ENCODE measurements at places on chromosomes 3 and 15.

DNA sequence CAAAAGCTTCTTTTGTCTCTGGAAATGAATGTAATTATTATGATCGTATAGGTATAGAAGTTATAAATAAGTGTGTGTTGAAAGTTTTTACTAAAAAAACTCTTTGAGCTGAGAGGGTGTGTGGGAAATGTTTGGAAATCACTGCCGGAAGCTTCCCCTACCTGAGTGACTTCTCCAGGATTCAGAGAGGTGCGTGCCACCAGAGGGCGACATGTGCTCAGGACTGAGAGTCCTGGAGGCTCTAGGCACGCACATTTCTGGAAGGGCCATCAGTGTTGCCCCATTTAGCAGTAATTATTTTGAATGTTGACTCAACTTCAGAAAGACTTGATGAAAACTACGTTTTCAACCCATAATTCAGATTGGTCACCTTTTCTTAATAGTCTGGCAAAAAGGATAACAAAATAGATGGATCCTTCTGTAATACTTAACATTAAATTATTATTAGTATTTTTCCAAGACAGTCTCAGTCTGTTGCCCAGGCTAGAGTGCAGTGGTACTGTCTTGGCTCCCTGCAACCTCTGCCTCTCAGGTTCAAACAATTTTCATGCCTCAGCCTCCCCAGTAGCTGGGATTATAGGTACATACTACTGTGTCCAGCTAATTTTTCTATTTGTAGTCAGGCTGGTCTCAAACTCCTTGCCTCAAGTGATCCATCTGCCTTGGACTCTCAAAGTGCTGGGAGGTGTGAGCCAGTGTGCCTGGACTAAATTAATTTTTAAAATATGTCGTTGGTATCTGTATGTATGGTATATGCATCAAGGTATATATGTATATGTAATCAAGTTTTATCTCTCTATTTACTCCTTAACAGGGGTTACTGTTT lies 34.5 kb downstream of the GPR171 start:
- peak; percentile 66 for DNase-seq

DNA sequence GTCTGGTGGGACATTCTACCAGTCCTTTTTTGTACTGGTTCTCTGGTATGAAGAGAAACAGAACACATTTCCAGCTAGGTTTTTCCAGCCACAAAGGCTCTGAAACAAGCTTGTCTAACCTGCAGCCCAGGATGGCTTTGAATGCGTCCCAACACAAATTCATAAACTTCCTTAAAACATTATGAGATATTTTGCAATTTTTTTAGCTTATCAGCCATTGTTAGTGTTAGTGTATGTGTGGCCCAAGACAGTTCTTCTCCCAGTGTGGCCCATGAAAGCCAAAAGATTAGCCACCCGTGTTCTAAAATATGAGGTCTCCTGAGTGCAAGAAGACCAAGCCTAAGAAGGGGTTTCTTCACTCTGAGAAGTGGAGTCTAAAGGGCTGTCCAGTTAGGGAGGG lies 18.4 kb upstream of the TIMP4 start:
- DNase-seq = no peak

DNA sequence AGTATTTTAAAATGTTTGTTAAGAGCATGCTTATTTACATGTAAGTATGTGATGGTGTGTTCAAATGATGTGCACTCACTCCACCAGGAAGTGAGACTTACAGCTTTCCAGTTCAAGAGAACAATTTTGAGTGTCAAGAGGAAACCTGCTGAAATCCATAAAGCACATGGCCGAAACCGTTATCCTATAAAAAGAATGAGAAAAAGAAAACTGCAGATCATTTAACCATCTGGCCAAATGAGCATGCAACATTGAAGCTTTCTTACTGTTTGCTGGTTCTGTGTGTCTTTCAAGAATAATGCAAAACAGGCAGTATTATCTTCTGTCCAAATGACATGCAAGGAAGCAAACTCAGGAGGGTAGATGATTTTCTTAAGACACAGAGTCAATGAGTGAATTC lies 26.3 kb downstream of the GABRR3 start:
- DNase-seq = no peak

DNA sequence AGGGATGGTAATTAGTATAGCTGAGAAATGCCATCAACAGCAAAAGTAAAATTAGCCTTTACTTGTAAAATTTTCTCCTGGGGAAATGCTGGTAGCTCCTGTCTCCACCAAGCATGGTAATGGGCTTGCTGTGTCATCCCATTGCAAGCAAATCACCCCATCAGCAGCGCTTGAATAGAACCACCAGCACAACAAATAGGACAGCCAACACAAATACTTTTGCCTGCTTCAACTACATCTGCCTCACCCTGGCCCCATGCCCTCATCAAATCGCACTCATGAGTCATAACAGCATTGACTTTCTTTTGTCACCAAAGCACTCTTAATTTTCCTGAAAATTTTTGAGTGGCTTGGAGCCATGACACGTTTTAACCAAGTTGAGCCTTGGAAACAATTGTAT lies 52.6 kb downstream of the ERC2 start:
- DNase-seq = no peak

- no peak for DNase-seq
Measured at GRCh38 chr3:169311381-169311780, 352.1 kb downstream of the MECOM start.

DNA sequence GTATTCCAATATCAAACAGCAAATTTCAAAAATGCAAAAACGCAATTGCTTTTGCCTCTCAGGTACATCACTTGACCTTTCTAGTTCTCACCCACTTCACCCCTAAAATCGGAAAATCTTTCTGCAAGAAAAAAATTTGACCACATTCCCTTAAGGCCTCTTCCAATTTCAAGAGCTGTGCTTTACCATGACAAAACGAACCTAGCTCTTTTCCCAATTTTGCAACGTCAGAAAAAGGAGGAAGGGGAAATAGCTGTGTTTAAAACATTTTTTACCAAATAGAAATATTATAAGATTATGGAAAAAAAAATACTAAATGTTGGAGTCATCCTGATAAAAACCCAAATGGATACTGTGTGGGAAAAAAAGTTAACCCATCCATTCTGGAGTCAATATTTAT lies 1.1 kb upstream of the NR2C2 start:
- DNase-seq = no peak

- no peak for DNase-seq
Measured at GRCh38 chr3:67713764-67714469, 59.5 kb upstream of the SUCLG2 start.

DNA sequence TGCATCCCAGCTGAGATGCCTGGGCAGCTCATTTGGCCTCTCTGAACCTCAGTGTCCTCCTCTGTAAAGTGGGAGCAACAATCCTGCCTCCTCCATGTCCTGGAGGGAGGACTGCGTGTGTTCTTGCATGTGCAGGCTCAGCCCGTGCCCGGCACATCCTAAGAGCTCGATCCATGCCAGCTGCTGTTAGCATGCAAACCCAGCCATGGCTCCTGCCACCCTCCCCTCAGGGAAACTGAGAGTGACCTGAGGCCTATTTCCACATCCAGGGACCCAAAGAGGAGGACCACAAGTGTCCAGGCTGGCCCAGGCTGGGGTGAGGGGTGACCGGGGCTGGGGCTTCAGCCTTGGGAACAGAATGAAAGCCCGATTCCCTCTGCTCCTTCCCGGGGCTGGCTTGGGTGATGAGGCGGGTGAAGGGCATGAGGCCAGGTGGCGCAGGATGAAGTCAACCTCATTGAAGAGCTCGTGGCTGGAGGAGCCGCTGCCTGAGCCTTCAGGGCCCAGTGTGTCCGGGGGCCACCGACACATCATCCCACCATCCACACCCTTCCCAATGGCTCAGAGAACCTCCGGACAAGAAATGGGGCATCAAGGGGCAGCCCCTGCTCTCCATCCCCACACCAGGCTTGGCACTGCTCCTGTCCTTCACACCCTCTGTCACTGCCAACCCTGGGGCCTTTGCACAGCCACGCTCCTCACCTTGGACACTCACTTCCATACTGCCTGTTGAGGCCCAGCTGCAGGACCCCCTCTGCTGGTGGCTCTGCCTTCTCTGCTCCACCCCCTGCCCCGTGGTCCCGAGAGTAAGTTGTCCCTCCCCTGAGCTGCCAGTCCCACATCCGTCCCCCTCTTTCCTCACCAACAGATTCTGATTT lies 42.5 kb downstream of the ADAMTS7 start:
- DNase-seq = no peak

DNA sequence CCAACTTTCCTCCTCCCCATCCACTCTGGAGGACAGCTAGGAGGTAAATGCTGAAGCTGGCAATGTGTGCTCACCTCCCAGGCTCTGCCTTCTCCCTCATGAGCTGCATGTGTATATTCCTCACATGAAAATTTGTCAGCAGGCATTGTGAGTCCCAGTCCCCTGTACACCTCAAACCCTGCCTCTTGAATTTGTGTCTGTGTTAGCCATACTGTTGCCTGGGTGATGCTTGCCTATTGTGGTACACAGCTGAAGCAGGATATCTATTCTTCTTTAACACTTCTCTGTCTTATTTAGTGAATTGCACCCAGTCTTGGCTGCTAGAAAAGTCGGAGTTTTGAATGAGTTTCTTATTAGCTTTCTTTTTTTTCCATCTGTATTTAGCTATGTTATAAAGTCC lies 586.0 kb upstream of the TGFBR2 start:
- no peak for DNase-seq

DNA sequence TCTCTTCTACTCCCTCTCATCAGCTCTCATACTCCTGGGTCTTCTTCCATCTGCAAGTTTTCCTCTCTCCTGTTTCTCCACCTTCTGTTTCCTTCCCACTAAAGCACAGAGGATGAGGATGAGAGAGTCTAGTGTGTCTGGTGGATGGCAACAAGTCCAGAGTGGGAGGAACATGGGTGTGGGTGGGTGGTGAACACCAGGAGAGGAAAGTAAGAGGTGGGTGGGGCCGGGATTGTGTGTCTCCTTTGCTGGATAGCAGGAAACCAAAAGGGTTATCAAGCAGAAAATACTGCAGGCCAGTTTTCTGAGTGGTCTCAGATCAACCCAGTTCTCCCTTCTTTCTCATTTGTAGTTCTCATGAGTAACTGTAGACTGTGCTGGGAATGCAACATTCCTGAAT lies 52.9 kb upstream of the EPHB1 start:
- no peak for DNase-seq

GRCh38 chr15:53397041-53397616 lies 362.3 kb downstream of the WDR72 start:
- DNase-seq = no peak

GRCh38 chr3:16130066-16130465 lies 44.4 kb upstream of the GALNT15 start:
- peak; percentile 92 for DNase-seq

- DNase-seq = no peak
Measured at GRCh38 chr3:129722527-129722926, 116.1 kb upstream of the PLXND1 start.

- no peak for DNase-seq
Measured at GRCh38 chr15:100570735-100571313, 31.2 kb downstream of the LINS1 start.

GRCh38 chr3:120678331-120678947 lies 3.6 kb downstream of the HGD start:
- peak; percentile 56 for DNase-seq
